ENCODE measurements at places on chromosomes 1 and 21.

GRCh38 chr1:116785006-116785405, 30.8 kb downstream of the CD2 start:
- DNase-seq: no peak

GRCh38 chr1:23692308-23692871, 784 bp downstream of the RPL11 start:
- no peak for DNase-seq

DNA sequence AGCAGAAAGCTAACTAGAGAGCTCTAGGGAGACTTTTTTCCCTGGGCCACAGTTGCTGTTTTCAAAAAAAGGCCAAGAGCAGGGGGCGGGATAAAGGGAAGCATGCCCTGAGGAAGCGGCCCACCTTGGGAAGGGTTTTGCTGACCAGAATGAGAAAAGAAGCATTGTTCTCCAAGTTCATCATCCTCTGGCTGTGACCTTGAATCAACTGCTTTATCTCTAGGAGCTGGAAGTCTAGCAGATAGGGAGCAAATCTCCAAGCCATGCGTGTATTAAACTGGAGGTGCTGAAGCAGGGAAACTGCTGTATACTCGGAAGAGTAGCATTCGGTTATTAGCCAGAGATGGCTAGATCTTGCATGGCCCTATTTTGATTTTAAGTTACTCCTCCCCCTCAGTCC, 64.8 kb downstream of the ATP2B4 start:
- DNase-seq: no peak

DNA sequence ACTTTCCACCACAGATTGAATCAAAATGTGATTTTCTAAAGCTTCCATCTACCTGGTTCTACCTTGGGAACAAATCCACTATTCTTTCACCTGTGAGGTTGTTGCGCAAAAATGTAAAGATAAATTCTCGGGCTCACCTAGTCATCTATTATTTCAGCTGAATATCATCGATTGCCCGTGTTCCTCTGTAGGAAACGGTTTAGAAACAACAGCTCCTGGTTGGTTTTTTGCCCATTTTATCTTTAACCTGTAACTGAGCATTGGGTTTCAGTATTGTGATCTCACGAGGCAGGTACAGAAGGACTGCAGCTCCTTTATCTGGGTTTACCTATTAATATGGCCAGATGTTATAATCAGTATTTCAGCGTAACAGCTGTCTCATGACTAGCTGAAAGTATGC, 52.9 kb upstream of the LRRC8C start:
- DNase-seq: no peak

DNA sequence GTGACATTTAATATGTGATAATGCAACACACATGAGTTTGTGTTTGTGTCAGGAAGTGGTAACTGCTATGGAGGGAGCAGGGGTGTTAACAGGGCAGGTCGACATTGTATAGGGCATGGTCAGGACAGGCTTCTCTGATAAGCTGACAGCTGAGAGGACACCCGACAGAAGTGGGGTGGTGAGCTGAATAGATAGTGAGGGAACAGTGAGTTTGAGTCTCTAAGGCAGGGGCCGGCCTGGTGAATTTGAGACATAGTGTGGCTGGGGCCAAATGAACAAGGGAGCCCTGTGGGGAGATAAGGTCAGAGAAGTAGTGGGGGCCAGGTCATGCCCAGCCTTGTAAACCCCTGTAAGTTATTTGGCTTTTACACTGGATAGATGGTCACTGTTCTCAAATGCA, 217.4 kb upstream of the KIAA0040 start:
- DNase-seq: no peak

DNA sequence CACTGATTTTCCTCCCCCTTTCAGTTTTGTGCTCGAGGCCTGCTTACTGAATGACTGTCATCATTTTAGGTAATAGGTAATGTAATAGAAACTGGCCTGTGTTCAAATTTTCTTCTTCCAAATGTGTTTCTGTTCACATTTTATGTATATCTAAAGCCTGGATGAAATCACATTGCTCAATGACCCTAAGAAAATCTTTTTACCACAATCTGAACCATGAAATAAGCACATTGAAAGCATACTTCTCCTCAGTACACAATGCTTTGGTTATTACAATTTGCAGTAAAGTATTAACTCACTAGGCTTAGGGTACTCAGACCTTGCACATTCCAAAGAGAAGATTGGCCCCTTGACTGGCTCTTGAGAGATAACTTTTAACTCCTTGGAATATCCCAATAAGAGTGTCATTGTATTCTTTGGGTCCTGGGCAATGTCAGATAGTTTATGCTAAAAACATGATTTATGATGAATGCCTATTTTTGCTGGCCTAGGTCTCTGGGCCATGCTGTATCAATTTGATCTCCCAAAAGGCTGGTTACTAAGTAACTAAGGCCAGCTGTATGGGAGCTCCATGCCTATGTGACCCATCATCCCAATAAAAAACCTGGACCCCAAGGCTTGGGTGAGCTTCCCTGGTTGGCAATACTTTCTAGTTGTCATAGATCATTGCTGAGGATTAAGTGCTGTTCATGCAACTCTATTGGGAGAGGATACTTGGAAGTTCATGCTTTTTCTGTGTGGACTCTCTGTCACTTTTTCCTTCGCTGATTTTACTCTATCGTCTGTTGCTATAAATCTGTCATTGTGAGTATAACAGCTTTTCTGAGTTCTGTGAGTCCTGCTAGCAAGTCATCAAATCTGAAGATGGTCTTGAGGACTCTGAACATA, 293.9 kb downstream of the GRIK1 start:
- DNase-seq: no peak

DNA sequence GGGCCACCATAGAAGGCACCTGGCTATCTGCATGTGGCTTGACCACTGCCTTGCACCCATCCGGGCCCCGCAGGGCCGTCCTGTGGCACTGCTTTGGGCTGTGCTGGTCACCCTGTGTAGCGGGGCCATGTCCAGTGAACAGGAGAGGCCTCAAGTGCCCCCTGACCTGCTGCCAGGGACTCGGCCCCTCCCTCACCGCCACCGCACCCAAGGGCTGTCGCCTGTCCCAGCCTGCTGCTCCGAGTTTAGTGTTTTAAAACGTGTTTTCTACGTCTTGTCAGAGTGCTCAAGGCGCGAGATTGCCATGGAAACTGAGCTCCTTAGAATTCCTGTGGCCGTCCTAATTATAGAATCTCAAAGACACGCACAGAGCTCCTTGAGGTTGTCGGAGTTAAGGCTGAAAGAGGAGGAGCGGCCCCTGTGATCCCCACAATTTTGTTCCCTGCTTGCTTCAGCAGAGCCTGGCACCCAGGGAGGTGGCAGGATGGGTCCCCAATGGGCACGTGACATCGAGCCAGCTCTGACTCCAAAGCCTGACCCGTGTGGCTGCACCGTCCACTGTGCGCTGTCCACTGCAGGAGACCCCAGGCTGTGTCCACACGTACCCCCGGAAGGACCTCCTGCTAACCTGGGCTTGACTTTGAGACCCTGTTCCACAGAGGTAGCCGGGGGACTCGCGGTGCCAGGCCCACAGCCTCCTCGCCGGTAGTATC, 66.2 kb downstream of the FAAP20 start:
- no peak for DNase-seq

- DNase-seq: no peak
Observed at GRCh38 chr1:201424146-201424545, 2.6 kb upstream of the TNNI1 start.

DNA sequence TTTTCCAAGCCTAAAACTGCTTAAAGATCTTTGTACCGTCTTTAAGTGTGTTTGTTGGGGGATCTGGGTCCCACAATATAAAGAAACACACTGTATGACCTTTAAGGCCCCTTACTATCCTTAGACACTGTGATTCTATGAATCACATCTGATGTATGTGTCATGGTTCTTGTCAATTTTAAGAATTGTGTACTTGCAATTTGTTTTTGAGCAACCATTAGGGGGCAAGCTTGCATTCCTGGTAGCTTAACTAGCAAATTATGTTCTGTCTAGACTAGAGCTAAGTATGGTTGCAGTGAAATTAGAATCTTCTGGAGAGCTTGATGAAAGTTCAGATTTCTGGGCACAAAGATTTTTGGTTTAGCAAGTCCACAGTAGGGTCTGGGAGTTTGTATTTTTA, 219.5 kb downstream of the TPR start:
- no peak for DNase-seq

- DNase-seq: no peak
Observed at GRCh38 chr1:1528301-1529267, 11.8 kb downstream of the TMEM240 start.

DNA sequence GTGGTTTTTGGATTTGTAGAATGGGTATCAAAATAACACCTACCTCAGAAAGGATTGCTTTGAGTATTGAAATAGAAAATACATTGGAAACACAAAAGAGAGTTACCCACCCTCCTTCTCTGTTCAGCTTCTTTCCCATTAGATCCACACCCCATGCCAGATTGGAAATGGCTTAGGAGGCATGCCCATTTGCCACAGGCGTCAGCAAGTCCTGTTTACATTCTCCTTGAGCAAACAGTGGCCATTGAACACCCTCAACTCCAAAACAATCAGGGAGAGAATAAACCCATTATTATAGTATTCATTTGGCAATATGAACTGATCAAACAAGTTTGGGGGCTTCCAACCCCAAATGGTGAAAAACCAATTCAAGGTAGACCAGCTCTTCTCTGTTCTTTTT, 2.4 kb downstream of the ELAPOR1 start:
- DNase-seq: no peak

DNA sequence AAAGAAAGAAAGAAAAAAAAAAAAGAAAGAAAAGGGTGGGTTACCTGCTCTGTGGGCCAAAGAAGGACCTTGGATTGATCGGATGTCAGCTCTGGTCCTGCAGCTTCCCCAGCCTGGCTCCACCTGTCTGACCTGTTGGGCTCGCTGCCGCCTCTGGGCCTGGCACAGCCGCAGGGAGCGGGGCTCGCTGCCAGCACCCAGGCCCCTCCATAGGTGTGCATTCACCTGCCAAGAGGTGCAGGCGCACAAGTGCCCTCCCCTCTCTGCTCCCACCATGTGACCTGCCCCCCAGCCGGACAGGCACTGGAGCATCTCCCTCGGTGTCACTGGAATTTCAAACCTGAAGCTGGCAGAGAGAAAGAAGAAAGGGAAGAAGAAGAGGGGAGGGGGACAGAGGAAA, 33.1 kb upstream of the GPR157 start:
- no peak for DNase-seq

GRCh38 chr1:181486098-181486420, 2.7 kb downstream of the CACNA1E start:
- DNase-seq: no peak

GRCh38 chr1:157562515-157562914, 10.2 kb upstream of the FCRL5 start:
- no peak for DNase-seq

GRCh38 chr1:66624412-66625060, 90.6 kb downstream of the SGIP1 start:
- no peak for DNase-seq

- DNase-seq: no peak
Observed at GRCh38 chr1:100265562-100265930, 470 bp upstream of the RTCA start.

GRCh38 chr21:46538262-46538661, 66.6 kb downstream of the S100B start:
- no peak for DNase-seq

DNA sequence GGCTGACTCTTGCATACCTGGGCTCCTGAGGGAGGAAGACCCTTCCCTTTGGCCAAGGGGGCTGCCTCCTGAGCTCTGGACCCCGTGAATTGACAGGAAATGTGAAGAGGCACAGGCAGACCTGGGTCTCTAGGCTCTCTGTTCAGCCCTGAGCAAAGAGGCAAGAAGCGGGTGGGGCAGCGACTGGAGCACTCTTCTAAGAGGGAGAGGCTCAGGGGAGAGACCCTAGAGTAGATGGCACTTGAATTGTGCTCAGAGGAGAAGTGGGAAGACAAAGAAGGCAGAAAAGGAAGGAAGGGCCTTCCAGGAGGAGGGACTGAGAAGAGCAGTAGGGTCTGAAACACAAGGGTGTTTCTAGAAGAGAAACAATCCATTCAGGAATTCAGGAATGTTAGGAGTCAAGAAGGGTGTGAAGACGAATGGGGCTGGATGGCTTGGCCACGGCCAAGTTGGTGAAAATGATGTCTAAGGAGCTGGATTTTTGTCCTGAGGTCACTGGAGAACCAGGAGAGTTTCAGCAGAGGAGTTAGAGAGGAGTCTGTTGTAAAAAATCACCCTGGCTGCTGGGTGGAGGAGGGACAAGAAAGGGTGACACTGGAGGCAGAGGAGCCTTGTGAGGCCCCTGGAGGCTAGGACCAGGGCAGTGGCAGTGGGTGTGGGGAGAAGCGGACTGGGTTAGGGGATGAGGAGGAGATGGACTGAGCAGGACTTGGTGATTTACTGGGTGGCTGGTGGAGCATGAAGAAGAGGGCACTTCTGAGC, 5.3 kb downstream of the TIE1 start:
- no peak for DNase-seq

DNA sequence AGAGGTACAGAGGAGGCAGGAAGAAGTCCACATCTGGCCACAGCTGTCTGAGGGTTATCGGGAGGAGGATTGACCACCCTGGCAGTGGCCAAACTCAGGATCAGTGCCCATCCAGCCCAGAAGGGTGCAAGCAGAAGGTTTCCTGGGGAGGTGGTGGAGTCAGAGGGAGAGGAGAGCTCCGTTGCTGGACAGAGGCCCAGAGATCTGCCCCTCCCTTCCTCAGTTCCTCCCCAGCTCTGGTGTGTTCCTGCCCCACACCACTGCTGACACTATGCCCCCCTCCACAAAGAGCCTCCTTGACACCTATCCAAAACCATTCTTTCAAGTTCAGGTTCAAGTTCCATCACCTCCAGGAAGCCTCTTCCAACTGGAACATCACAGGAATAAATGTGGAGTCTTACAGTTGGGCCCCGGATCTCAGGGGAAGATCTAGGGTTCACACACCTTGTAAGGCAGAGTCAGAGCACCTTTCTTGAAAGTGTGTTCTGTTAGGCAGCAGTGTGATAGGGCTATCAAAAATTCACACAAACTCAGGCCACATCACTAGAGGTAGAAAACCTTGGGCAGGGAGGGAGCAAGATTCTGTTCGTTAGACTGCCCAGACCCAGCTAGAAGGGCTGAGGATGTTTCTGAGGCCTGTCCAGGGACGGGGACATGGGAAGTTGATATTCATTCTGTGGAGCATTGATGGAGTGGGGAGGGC, 7.4 kb downstream of the LDLRAD1 start:
- DNase-seq: no peak

- no peak for DNase-seq
Observed at GRCh38 chr1:208985231-208985630, 598.3 kb upstream of the CAMK1G start.
